Psoas muscle (tissue), 8 donors: ENCODE measurements at places on chromosomes 1 and 21. TPM values are rescaled to one million over a fixed set of nuclear protein-coding genes. Genes with fewer than 3 reads are reported as not detected.

Gene MATN1
- total RNA-seq = not detected

Gene TNFRSF1B
- total RNA-seq = 7.5 TPM

Gene IFI44L
- total RNA-seq = 2.7 TPM

Gene MAP3K7CL
- total RNA-seq = 15.3 TPM

Gene TMEM39B
- total RNA-seq = 7.9 TPM

Gene EFNA3
- 0.69 TPM for total RNA-seq

Gene FAM163A
- total RNA-seq = not detected

Gene ABCD3
- 37.7 TPM for total RNA-seq

Gene S100A13
- total RNA-seq = 199 TPM

Gene HEYL
- total RNA-seq = 6.2 TPM

Gene ANXA9
- not detected for total RNA-seq

Gene RO60
- 35.1 TPM for total RNA-seq

Gene MAGOH
- total RNA-seq = 33.6 TPM

Gene SPSB1
- 52.9 TPM for total RNA-seq

Gene HTR6
- total RNA-seq = not detected

DNA sequence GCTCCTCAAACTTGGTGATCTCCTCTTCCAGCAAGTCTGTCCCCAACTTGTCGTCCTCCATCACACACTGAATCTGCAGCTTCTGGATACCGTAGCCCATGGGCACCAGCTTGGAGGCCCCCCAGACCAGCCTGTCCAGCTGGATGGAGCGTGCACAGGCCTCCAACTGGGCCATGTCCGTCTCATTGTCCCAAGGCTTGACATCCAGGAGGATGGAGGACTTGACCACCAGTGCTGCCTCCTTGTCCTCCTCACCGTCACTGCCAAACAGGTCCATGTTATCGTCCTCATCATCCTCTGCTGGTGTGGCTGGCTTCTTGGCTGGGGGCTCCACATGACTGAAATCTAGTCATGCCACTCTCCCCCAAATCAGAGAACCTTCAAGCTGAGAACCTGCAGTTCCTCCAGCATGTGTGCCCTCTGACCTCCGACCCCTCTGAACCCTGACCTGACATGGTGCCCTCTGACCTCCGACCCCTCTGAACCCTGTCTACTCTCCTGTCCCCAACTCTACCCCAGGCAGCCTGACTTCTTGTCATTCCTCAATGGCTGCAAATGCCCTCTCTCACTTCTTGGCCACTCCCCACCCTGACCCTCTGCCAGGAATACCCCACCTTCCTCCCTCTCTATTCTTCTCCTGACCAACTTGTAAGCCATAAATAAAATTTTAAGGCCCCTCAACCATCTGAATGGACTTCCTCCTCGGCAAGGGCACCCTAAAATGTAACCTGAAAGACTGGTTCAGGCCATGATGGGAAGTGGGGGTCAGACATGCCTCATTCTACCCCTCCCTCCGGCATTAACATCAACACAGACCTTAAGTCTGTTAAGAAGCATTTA is 275.7 kb upstream of the C1orf174 start:
- no peak for DNase-seq

DNA sequence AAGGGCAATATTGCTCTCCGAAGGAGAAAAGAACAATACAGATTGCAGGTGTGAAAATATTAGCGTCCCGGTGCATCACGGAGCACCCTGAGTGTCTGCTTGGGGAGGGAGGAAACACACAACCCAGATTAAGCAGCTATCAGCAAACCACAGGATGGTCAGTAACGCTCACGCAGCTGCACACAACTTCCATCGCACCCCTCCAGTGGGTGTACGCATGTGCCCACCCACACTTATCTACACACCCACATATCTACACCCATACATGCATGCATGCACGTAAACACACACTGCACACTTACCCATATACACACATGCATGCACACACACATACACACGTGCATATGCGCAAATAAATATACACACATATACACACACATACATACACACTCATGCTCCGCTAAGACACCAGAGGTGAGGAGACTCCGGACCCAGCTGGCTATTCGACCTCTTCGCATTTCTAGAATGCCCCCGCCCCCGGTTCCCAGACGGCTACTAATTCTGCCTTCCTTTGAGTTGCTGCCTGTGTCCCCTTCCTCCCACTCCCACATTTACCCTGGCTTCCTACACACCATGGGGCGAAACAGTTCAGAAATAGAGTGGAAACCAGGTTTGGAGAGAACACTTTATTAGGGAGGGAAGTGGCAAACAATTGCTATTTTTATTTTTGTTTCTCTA is 26.2 kb downstream of the ITPKB start:
- no peak for DNase-seq

DNA sequence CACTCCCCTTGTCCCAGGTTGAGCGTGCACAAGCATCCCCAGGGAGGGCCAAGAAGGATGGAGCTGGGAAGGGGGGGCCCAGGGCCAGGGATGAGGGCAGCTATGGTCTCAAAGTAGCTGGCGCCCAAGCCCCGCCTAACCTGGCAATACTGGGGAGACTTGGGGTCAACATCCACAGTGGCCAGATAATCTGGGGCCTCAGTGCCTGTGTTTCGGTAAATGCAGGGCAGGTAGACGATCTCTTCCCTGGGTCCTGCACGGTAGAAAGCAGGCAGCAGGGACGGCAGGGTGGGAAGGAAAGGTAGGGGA is 3.2 kb downstream of the SELENBP1 start:
- no peak for DNase-seq

- DNase-seq = no peak
Measured at GRCh38 chr1:158681606-158682005, 4.9 kb downstream of the SPTA1 start.

- peak; percentile 94 for DNase-seq
Measured at GRCh38 chr1:13487143-13487868, 26.5 kb downstream of the LRRC38 start.

DNA sequence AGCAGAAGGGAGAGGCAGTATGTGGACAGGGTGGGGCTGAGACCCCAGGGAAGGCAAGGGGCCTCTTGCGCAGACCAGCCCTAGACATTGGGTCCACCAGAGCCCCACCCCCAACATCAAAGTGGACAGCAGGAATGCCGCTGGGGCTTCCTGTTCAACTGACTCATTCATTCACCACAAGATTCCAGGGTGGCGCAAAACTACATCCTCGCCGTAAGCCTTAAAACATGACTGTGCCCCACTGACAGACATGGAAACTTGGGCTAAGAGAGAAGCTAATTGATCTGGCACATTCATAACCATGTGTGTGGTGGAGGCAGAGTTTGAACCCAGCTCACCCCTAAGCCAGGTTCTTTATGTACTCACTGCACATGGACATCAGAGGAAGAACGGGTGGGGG is 14.0 kb downstream of the COL16A1 start:
- DNase-seq = no peak

GRCh38 chr1:109213824-109214693 is at the start of gene SARS1:
SARS1 (plus strand) TSS chr1:109213918; CDS start chr1:109213993, 75 bp downstream.
- peak; percentile 93 for DNase-seq

DNA sequence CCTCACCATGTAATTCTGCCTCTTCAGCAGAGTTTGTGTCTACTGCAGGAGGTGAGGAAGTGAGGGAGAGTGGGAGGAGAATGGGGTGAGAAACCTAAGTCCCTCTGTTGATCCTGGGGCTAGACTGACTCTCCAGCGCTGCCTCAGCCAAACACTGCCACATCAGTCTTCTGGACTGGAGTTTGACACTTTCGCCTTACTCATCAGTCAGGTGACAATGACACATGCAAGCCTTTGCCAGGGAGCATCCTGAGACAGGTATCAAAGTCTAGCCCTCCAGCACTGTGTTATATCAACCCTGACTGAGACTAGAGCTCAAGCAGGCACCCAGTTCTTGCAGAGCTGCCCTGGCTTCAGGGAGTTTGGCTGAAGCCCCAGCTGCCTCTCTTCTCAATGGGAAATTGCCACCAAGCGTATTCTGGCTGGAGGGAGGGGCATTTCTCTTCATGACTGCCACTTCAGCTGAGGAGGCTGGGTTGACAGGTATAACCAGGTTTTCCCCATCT is 33.3 kb upstream of the SUCO start:
- no peak for DNase-seq

- no peak for DNase-seq
Measured at GRCh38 chr1:162023181-162023546, 505 bp downstream of the OLFML2B start.

- no peak for DNase-seq
Measured at GRCh38 chr1:44047131-44047530, 15.9 kb upstream of the SLC6A9 start.

DNA sequence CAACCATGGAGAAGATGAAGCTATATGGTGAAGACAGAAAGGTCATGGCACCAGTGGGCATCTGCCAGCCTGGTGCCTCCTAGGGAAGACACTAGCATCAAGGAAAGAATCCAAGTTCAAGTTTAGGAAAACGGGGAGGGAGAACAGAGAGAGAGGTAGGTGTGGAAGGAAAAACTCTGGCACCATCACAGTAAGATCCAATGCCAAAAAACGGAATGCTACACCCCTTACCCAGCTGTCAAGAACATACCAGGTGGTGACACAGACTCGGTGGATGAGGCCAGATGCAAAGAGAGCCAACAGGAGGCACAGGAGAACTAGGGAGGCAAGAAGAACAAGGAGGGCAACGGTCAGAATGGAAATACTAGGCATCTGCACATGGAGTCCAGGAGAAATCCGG is 3.6 kb downstream of the KRTCAP2 start:
- no peak for DNase-seq

DNA sequence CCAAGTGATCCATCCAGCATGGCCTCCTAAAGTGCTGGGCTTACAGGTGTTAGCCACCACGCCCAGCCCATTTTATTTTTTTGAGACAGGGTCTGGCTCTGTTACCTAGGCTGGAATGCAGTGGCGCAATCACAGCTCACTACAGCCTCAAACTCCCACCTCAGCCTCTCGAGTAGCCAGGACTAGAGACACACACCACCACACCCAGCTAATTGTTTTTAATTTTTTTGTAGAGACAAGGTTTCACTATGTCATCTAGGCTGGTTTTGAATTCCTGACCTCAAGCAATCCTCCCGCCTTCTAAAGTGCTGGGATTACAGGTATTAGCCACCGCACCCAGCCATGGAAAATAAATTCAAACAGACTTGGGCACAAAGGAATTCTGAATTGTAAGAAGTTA is 31.9 kb downstream of the PUM1 start:
- no peak for DNase-seq

DNA sequence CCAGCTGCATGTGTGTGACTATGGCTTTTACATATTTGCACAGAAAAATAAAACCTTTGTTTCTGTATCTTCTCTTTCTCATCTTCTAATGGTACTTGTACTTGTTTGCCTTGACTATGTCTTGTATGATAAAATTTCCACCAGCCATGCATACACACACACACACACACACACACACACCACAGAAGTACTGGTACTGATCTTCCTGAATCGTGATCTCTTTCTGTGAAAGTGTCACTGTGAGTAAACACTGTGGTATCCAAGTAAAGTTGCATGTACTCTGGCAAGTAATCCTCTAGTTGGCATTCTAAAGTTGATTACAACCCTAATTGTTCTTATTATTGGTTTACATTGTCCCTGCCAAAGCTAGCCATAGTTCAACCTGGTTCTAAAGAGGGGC is 176.7 kb downstream of the CRB1 start:
- DNase-seq = no peak

DNA sequence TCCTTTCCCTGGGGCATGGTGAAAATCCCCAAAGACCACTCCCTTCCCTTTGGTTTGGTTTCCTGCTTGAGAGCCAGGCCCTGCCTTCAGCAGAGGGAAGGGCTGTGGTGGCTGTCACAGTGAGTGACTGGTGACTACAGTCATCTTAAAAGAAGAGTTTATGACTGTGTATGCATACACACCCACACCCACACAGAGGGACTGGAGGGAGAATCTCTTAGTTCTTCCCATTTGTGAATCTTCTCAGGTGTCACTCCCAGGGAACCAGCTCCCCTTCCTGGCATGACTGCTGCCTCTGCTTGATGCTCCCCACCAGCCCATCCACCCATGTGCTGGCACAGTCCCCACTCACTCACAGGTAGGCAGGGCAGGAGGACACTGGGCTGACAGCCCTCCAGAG is 3.9 kb upstream of the KCNA2 start:
- DNase-seq = no peak

DNA sequence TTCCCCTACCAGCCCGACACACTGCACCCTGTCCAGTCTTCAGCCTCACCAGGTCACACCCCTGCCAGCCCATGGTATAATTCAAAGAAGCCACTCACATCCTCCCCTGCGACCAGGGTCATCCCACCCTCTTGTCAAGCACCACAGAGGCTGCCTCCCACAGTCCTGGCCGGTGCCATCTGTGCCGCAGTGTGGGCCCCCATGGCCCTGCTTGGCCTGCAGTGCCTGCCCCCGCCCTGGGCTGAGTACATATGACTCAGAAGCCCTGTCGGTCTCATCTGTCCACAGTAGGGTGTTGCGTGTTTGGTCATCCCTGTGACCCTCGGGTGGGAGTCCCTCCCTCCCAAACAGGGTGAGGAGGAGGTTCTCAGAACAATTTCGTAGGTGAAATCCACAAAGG is 190.8 kb upstream of the AJAP1 start:
- DNase-seq = no peak

- DNase-seq = no peak
Measured at GRCh38 chr1:38360807-38361206, 314.2 kb upstream of the POU3F1 start.

DNA sequence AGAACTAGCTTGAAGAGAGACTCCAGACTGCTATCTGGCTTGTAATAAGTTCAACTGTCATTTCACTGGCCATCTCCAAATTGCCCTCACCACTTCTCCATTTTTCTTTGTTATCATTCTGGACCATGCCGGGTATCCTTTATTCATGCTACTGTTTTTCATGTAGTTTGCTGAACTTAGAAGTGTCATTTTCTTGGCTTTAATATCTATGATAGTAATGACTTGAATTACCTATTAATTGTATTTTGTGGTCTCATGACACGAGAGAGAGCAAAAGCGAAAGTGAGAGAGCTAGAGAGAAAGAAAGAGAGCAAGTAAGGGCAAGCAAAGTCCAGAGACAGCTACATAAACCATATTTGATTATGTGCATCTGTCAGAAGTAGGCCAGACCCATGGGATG is 184.9 kb upstream of the ATP1B1 start:
- DNase-seq = no peak

DNA sequence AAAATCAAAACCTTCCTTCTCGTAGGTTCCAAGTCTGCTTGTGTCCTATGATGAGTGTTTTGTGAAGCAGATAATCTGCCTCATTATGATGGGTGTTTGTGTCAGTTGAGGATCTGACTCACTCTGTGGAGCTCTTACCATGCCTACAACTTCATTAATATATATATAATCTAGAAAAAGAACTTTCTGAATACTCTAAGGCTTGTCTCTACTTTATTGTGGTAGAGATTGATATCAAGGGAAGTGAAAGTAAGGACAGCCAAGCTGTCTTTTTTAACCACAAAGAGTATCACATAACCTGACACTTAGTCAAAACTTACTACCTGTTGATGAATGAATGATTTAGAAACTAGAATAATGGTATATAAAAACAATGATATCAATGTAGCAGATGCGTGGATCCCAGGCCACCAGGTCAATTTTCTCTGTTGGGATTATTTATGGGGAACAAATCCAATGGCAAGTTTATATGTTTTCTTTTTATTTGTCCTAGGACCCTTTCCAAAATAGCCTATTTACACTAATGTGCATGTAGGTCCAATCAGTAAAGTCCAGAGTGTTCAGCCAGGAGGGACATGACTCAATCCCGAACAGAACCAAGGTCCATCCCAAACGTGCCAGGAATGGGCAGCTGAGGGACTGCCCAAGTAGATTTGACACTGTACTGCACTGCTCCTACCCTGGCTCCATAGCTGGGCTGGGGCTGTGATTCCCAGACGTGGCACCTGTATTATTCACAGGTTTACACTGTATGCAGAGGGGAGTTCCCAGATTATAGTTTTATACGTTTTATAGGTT is 182.3 kb upstream of the GREM2 start:
- DNase-seq = no peak

- DNase-seq = peak; percentile 25
Measured at GRCh38 chr1:20724364-20725188, 6.8 kb upstream of the KIF17 start.
